ENCODE measurements at places on chromosomes 3 and 15.

GRCh38 chr15:57570994-57571393 is 20.7 kb upstream of the MYZAP start:
- peak; percentile 62 for DNase-seq

DNA sequence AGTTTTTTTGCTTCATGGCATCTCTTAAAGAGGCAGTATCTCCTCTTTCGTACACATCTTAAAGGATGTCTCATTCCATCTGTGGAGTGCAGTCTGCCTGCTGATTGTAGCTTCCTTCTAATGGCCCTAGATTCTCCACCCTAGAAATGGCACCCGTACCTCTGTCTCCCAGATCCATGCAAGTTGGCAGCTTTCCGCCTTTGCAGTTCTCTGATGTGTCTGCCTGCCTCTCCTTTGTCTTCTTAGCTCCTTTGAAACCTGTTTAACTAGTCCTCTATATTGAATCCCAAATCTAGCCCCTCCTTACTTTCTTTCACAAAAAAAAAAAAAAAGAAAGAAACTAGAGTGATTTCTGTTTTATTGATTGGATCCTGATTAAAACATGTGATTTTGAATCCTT is 1025.0 kb downstream of the ZPLD1 start:
- DNase-seq, result no peak

DNA sequence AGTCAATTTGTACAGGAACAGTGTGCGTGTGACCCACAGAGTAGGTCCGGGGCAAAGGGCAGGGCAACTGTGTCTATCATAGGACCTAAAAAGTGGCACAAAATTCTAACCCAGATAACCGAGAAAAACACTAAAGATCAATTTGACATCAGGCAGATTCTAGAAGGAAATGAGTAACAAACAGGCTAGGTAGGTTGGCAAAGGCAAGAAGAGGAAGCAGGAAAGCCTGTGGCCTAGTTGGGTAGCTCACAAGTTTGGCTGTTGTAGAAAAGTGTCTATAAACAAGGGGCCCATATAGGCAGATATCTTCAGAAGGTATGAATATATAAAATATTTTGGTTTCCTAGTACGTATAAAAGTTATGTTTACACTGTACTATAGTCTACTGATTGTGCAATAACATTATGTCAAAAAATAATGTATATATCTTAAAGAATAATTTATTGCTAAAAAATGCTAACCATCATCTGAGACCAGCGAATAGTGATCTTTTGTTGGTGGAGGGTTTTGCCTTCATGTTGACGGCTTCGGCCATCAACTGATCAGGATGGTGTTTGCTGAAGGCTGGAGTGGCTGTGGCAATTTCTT is 13.3 kb upstream of the OR5K1 start:
- DNase-seq, result no peak

DNA sequence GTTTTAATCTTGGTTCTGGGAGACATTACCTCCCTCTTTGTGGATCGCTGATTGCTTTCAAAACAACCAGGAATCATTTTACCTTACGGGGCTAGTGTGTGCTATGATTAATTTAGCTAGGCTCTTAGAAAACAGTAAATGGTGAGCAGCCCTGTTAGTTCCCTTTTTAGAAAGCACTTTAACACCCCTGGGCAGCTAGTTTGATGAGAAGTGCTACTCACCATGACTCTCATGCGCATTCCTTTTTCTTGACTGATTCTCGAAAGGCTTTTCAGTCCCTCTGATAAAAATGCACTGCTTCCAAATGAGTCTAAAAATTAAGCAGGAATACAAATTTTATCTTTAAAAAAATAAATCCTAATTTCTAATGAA is 75.3 kb upstream of the LEKR1 start:
- peak; percentile 78 for DNase-seq

GRCh38 chr15:94231723-94232468 is 535 bp downstream of the MCTP2 start:
- no peak for DNase-seq

DNA sequence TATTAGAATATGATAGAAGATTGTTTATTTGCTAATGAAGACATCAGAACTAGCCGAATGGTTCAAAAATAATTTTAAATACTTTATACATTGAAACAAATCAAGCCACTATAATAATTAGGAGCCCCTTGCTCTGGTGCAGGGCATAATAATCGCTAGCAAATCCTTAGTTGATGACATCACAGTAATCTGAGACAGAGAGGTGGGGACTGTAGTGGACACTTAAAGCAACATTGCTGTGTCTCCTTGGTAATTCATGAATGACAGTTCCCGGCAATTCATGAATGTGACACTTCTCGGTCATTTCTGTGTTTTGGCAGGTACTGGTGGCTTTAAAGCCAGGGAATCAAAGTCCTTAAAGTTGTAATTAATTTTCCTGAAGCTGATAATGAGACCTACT is 114.3 kb downstream of the PPM1L start:
- no peak for DNase-seq

GRCh38 chr3:174618368-174619080 is 240.6 kb upstream of the NAALADL2 start:
- DNase-seq, result no peak

DNA sequence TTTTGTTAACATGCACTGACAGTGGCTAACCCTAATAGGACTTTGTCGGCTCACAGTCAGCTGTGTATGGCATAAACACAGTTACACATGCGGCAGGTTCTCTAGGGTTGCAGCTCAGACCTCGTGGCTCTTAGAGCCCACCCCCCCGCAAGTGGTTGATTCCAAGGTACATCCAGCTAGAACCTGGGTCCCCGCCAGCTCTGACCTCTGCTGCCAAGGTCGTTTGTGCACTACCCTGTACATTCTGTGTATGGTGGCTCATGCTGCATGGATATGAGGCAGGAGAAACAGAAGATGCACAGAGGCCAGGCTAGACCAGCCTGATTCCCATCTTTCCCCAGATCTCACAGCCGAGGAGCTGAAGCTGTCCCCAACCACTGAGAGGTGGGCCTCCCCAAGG is 25.9 kb downstream of the PRR20G start:
- DNase-seq, result no peak

- peak; percentile 32 for DNase-seq
These were observed at the start of gene TEX55 for GRCh38 chr3:119145500-119146167. TEX55 (plus strand) TSS chr3:119146165; CDS start chr3:119146190, 25 bp downstream.

DNA sequence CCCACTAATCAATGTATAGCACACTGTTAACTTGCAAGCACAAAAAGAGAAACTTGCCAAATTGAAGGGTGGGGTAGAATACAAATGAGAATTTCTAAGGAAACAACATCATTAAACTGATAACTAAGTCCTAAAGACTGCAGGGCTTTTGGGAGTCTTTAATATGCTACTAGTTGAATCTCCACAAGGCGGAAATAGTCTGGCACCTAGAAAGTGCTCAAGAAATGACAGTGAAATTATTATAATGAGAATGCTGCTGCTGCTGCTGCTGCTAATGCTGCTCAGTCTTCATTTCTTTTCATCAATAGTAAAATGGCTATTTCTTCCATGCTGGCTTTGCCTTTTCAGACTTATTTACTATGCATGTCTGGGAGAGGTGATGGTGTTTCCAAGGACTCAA is 91.8 kb downstream of the BTD start:
- DNase-seq, result peak; percentile 21

DNA sequence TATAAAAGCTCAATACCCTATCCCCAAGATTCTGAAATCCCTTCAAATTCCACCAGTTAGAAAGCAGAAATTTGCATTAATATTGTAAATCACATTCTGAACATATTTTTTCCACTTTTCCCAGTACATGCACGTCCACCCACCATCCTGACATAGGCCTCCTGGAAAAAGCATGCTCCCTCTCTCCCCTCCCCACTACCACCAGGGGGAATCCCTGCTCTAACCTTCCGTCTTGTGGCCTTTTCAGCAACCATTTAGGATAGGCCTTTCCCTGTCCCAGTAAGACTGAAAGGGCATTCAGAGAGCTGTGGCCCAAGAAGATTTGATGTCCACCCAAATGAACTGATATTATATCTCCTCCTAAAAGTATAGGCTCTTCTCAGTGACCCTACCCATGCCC is 182.1 kb downstream of the ARRDC4 start:
- DNase-seq, result no peak

DNA sequence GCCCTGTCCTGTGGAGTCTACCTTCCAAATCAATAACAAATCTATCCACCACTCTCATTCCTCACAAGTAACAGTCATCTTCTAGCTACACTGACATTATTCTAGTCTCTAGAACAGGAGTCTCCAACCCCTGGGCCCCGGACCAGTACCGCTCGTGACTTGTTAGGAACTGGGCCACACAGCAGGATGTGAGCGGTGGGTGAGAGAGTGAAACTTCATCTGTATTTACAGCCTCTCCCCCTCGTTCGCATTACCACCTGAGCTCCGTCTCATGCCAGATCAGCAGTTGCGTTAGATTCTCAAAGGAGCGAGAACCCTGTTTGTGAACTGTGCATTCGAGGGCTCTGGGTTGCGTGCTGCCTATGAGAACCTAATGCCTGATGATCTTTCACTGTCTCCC is 31.9 kb downstream of the ROBO2 start:
- DNase-seq, result no peak

DNA sequence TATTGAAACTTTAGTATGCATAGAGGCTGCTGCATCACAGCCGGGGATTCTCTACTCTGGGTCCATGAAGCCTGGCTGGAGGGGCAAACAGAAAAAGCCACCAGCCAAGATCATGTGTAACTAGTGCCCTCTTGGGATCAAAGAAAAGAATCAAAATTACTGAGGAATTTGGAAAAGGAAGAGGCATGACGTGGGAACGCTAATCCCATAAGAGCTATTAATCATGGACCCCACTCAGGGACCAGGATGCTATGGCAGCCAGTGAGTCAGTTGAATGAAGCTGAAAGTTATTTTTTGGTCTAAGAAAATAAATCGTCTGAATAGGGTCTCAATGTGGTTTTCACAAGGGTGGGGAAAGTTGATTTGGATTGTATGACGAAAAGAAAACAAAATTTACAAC is 1165.1 kb downstream of the ROBO2 start:
- peak; percentile 85 for DNase-seq

GRCh38 chr15:42282344-42282743 is 9.1 kb upstream of the TMEM87A start:
- no peak for DNase-seq

DNA sequence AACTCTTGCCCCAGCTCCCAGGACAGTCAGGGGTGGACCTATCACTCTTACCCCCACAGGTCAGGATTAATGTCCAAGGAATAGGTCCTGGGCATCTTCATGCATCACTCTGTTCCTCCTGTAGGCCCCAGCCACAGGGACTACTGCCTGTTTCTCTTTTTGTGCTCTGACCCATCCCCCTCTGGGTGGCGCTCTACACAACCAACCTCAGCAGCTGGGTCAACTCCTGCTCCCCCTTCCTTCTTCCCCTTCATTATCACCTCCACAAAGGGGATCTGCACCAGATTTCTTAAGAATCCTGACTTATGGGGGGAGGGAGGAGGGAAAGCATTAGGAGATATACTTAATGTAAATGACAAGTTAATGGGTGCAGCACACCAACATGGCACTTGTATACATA is 12.2 kb upstream of the TRANK1 start:
- no peak for DNase-seq

DNA sequence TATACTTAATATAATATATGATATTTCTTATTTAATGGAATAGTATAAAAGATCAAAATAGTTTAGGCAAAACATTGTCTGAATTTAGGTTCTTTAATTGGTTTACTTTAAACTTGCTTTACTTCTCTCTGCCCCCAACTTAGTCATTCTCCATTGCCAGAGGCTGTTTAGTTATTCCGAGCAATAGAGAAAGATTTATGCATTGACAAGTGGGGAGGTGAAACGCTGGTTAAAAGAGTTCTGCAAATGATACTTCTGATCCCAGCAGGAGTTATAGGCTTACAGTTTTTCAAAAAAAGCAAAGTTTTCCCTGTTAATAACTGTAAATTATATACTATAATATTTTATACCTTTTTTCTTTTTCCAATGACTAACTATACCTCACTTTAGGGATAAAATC is 145.4 kb downstream of the EPHA3 start:
- DNase-seq, result no peak

- peak; percentile 51 for DNase-seq
These were observed 18.6 kb downstream of the DNAJB11 start for GRCh38 chr3:186589121-186589520.

GRCh38 chr15:40863660-40864270 is 10.3 kb downstream of the RHOV start:
- DNase-seq, result no peak

DNA sequence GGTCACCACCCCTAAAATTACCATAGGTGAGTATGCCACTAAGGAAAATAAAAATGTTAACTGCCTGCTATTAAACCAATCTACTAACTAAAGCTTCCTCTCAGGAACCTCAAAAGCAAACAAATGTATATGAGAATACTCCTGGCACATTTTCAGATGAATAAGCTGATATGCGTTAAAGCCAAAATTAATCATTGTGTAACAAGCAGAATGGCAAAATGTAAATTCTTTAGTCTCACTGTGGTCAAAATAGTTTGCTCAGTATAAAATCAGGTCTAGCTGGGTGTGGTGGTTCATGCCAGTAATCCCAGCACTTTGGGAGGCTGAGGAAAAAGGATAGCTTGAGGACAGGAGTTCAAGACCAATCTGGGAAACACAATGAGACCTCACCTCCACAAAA is 53.6 kb downstream of the SUMF1 start:
- DNase-seq, result peak; percentile 44

GRCh38 chr15:92170897-92171296 is 222.8 kb upstream of the ST8SIA2 start:
- no peak for DNase-seq

DNA sequence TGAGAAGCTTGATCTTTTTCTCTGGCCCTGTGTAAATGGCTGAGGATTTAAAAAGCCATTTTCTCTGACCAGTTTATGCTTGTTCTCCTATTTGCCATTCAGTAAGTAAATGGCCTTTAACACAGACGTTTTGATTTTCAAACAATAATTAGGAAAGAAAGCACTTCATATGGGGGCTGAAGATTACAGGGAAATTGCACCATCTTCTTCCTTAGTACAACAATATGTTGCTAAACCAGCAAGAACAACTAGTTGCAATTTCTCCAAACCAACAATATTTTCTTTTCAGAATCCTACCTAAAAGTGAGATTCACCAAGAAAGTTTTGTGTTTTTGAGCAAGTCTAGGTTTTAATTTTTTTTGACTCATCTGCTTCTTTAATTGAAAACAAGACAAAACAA is 80.5 kb upstream of the CCNL1 start:
- no peak for DNase-seq

GRCh38 chr3:130010556-130010955 is 36.0 kb downstream of the TRH start:
- no peak for DNase-seq

- DNase-seq, result no peak
These were observed 59.6 kb upstream of the NEDD4 start for GRCh38 chr15:56053046-56053400.

Measured in fibroblast of lung (primary cell).